Thoracic aorta (tissue), 2 donors: ENCODE measurements at places on chromosomes 3 and 15. TPM values are rescaled to one million over a fixed set of nuclear protein-coding genes. Genes with fewer than 3 reads are reported as not detected.

The AGBL1 gene
- not detected for total RNA-seq

The ANKUB1 gene
- total RNA-seq, result not detected

GRCh38 chr15:46278062-46278461, 643.2 kb downstream of the SQOR start:
- no peak for DNase-seq

DNA sequence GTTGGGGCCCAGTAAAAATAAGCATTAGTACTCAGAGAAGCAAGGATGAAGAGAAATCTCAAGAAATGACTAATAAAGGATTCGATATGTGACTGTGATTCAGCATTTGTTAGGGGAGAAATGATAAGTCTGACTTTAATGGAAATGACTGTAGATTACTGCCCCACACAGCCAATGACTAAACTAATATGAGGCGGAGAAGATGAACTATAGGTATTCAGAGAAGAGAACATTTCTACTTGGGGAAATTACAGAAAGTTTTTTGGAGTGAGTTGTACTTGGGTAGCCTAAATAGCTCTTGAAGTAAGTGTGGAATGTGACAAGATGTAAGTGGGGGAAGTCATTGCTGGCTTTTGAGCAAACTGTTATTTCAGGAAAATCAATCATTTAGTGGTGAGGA, 380.0 kb downstream of the PDCD6IP start:
- DNase-seq, result no peak

- no peak for DNase-seq
These were observed 33.2 kb upstream of the NR2C2 start for GRCh38 chr3:14913926-14914778.

GRCh38 chr3:24540821-24541220, 46.2 kb upstream of the THRB start:
- DNase-seq, result no peak

- DNase-seq, result no peak
These were observed 26.1 kb downstream of the ATRIP start for GRCh38 chr3:48472673-48472922.

DNA sequence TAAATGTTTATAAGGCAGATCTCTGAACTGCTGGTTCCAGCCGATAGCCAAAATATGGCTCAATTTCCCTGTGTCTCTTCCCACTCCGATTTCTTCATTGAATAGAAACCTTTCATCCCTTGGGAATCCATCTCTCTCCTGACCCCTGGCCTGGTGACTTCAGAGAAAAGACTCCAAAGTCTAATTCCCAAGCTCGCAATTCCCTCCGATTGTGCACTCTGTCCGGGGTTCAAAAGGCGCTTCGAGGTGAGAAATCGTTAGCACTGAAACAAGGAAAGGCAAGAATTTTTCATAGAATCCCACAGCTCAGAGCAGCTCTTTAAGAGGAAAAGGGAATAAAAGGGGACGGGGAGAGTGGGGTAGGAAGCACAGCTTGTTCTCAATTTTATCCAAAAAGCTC, 18.4 kb upstream of the RAD18 start:
- DNase-seq, result no peak

GRCh38 chr3:10548992-10549391, 43.6 kb upstream of the ATP2B2 start:
- DNase-seq, result no peak

The UROC1 gene
- total RNA-seq, result not detected

The KNG1 gene
- total RNA-seq, result not detected

DNA sequence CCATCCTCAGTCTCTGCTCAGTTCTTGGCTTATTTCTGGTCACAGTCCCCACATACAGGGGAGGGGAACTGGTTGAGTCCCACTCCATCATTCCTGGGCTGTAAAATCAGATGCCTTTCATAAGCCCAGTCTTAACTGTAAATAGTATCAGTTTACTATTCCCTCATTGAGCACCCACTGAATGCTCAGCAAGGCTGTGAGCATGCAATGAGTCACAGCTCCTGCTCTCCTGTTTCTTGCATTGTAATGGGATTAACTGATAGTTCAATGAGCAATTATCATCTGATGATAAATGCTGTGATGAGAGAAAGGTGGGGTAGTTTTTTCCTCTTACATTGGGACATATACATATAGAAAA, 113.6 kb upstream of the TPM1 start:
- DNase-seq, result no peak

The REC114 gene
- not detected for total RNA-seq

The PRR20G gene
- not detected for total RNA-seq

The IL17RB gene
- not detected for total RNA-seq

GRCh38 chr3:38627956-38628355, 21.5 kb downstream of the SCN5A start:
- no peak for DNase-seq

The CDHR4 gene
- total RNA-seq, result 0.68 TPM

The BSN gene
- 0.27 TPM for total RNA-seq

The P4HTM gene
- total RNA-seq, result 57.6 TPM

DNA sequence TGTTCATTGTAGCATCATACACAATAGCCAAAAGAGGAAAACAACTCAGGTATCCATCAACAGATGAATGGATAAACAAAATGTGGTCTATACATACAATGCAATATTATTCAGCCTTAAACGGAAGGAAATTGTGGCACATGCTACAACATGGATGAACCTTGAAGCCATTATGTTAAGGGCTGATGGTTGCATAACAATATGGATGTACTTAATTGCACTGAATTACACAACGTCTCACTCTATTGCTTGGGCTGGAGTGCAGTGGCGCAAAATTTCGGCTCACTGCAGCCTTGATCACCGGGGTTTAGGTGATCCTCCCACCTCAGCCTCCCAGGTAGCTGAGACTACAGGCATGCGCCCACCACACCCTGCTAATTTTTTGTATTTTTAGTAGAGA, 7.0 kb upstream of the TMEM62 start:
- DNase-seq, result no peak

The GLDN gene
- 26.0 TPM for total RNA-seq

The GCNT3 gene
- 0.92 TPM for total RNA-seq

DNA sequence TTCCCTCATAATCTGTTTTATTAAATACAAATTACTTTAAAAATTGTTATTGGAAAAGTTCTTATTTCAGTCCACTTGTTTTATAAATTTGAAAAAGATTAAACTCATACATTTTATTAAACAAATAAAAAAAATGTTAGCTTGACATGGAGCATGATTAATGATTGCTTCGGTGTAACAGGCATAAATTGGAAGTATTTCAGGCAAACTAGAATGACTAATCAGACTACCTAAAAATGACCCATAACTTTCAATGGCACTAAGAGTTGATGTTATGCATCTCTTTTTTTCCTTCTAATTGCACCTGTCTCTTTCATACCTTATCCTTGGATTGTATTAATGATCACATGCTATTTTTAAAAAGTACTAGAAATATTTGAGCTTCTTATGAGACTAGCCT, 343.3 kb downstream of the ZNF385D start:
- DNase-seq, result no peak

The GOLGA6D gene
- total RNA-seq, result not detected

DNA sequence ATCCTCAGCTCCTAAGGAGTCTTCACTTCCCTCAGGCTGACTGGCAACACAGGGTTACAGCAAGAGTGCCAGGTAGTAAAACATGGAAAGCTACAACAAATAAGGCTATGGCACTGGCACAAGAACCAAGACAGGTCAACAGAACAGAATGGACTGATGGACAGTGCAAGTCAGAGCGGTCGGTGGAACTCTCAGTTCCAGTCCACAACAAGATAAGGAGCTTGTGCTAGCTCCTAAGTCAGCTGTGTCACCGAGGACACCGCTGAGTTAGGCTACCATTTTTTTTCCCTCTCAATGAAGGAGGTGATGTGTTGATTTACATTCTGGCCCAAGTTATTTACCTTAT, 55.9 kb upstream of the LIMD1 start:
- no peak for DNase-seq

The THSD4 gene
- 71.2 TPM for total RNA-seq

DNA sequence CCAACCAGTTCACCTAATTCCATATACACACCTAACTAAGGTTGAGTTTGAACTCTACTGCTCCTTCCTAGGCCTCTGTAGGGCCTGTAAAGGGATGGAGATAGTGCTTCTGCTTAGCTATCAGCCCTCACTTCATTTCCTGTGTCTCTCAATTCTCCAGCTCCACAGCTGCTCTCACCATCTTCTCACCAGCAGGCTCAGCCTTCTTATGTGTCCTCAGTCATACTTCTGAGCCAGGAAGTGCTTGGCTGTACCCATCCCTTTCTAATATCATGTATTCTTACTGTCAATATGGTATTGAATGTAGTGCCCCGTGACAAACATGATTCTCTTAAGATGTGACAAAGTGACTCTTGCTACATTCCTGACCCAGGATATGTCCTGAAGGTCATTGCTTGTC, 116.9 kb downstream of the SLC9A9 start:
- no peak for DNase-seq

DNA sequence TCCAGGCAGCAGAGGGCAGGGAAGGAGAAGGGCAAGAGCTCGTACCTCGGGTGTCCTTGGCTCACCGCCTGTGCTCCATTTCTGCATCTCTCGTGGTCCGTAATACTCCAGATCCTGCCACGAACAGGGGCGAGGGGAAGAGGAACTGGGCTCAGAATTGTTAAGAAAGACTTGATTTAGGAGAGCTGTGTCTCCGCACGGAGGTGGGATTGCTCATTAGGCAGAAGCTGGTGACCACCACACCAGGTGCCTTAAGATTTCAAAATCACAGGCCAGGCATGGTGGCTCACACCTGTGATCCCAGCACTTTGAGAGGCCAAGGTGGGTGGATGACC, 37.2 kb upstream of the BDH1 start:
- no peak for DNase-seq

The EPHB1 gene
- total RNA-seq, result 0.68 TPM

The APPL1 gene
- total RNA-seq, result 47.0 TPM

The WWTR1 gene
- total RNA-seq, result 135 TPM

GRCh38 chr15:42608110-42608531, 32.7 kb downstream of the STARD9 start:
- DNase-seq, result no peak

DNA sequence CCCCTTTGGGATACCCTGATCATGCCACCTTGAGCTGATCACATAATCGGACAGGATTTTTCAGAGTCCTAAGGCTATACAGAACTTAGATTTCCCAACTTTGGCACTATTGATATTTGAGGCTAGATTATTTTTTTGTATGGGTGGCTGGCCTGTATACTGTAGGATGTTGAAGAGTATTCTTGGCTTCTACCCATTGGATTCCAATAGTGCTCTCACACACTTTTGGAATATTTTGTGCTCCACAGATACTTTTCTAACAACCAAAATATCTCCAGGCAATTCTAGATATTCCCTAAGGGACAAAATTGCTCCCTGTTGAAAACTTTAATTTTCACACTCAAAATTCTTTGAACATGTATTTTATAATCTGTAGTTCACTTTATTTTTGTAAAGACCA, 125.1 kb downstream of the ABI3BP start:
- no peak for DNase-seq

The HESX1 gene
- total RNA-seq, result 1.7 TPM

The LRRC2 gene
- under 0.01 TPM for total RNA-seq

GRCh38 chr3:116114586-116114985, 330.7 kb downstream of the LSAMP start:
- no peak for DNase-seq

The PROK2 gene
- total RNA-seq, result 0.71 TPM

The A4GNT gene
- not detected for total RNA-seq

The PLSCR1 gene
- total RNA-seq, result 116 TPM

- no peak for DNase-seq
These were observed 14.8 kb downstream of the LNP1 start for GRCh38 chr3:100416176-100416575.

GRCh38 chr3:105762749-105763658, 105.8 kb downstream of the CBLB start:
- DNase-seq, result no peak

DNA sequence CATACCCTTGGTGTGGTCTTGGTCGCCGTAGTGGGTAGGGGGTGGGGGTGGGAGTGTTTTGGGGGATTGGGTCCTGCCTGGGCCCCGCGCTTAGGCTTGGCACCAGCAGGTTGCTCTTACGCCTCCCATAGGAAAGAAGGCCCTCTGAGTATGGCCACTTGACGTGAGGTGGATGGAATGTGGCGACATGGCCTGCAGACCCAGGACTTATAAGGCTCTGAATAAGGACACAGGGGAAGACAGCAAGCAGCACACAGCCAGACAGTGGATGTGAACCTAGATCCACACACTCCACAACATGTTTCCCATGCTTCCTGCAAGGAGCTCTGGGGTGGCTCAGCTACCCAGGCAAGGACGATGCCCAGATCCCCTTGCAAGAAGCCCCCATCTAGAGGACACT, 12.4 kb downstream of the RBPMS2 start:
- no peak for DNase-seq

The LSAMP gene
- total RNA-seq, result 1.9 TPM

DNA sequence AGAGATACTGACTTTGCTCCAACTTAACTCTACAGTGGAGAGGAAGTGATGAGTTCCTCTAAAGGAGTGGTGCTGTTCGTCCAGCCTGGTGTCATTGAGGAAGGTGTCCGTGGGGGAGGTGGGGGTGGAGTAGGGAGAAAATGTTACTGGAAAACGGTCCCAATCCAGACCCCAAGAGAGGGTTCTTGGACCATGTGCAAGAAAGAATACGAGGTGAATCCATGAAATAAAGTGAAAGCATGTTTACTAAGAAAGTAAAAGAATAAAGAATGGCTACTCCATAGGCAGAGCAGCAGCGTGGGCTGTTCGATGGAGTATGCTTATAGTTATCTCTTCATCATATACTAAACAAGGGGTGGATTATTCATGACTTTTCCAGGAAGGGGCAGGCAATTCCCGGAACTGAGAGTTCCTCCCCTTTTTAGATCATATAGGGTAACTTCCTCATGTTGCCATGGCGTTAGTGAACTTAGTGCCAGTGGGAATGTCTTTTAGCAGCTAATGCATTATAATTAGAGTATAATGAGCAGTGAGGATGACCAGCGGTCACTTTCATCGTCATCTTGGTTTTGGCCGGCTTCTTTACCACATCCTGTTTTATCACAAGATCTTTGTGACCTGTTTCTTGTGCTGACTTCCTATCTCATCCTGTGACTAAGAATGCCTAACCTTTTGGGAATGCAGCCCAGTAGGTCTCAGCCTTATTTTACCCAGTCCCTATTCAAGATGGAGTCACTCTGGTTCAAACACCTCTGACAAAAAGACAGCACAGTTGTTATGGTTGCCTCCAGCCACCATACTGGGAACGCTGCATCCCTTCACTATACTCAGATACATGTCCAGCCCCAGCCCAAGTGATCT, 38.6 kb downstream of the CLEC3B start:
- DNase-seq, result no peak

DNA sequence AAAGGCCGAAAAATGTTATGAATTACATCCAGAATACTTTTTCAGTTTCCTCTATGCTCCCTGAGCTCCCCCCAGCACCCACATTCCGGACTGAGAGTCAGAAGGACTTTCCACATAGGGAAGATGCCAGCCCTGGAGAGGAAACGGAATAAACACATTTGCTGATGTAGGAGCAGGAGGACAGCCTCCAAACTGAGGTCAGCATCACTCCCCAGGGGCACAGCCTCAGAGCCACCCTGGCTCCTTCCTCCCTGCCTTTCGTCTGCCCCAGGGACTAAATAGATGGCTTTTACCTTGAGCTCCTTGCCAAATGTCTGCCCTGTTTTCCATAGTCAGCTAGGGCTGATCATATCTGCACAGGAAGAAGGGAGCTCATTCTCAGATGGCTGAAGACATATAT, 22.6 kb upstream of the SLCO2A1 start:
- no peak for DNase-seq
